Right ventricle myocardium superior (tissue), 1 donor: ENCODE measurements at places on chromosomes 5 and 9. TPM values are rescaled to one million over a fixed set of nuclear protein-coding genes. Genes with fewer than 3 reads are reported as not detected.

Gene SEMA5A
- 27.1 TPM for total RNA-seq

Gene LVRN
- 0.65 TPM for total RNA-seq

Gene WNK2
- 222 TPM for total RNA-seq

GRCh38 chr9:91547081-91547480 is 123.4 kb upstream of the NFIL3 start:
- no peak for DNase-seq

GRCh38 chr9:88813638-88814209 is 177.5 kb upstream of the S1PR3 start:
- no peak for DNase-seq

GRCh38 chr5:69295088-69295754 is 37.4 kb downstream of the CCDC125 start:
- DNase-seq = no peak

DNA sequence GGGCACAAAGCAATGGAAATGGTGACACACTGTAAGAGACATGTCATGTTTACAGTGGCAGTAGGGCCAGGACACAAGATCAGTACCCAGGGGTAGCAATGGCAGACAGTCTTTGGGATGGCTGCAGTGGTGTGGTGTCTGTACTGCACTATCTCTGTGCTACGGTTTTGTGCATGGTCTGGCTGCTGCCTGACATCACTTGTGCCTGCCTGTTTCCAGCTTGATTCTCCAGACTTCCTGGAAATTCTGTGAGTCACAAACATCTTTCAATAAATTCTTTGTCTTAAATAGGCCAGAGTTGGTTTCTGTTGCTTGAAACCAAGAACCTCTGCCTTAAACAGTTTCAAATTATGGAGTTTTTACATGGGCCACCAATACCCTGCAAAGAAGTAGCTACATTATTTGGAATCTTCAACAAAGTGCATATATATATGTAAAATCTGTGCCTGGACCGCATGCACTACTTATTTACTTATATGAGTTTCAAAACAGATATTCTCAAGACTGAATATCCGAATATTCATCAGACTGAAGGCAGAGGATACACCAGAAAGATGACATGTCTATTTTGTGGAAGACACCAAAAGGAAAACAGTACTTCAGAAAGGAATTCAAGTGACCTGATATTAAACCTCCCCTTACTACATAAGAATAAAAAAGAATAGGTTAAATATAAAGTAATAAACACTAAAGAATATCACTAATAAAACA is 188.1 kb downstream of the RFX3 start:
- DNase-seq = peak; percentile 43

DNA sequence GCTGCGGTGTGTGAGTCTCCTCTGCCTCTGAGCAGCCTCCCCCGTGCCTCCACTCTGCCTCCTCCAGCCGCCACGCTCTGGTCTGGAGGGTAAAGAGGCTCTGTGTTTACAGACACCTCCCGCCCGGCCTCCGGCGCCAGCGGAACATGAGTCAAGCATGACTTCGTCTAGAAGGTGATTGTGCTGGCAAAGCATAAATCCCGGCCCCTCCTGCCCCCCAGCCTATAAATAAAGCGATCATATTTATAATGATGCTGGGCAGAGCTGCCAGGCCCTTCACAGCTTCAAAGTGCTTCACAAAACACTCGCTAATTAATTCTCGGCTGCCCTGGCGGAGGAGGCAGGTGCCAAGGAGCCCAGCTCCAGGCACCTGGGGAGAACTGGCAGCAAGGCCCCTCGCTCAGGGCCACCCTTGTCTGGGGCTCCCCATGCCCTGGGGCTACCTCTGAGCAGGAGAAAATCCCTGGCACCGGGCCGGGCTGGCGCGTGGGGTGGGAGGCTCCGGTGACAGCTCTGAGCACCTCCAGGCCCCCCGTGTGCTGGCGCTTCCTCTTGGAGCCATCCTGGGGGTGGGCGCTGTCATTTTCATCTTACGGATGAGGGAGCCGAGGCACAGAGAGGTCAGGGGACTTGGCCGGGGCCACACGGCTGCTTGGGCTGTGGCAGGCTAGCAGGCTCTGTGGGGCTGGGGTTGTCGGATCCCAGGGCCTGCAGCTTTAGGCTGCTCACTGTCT is 87.8 kb downstream of the RXRA start:
- peak; percentile 85 for DNase-seq

DNA sequence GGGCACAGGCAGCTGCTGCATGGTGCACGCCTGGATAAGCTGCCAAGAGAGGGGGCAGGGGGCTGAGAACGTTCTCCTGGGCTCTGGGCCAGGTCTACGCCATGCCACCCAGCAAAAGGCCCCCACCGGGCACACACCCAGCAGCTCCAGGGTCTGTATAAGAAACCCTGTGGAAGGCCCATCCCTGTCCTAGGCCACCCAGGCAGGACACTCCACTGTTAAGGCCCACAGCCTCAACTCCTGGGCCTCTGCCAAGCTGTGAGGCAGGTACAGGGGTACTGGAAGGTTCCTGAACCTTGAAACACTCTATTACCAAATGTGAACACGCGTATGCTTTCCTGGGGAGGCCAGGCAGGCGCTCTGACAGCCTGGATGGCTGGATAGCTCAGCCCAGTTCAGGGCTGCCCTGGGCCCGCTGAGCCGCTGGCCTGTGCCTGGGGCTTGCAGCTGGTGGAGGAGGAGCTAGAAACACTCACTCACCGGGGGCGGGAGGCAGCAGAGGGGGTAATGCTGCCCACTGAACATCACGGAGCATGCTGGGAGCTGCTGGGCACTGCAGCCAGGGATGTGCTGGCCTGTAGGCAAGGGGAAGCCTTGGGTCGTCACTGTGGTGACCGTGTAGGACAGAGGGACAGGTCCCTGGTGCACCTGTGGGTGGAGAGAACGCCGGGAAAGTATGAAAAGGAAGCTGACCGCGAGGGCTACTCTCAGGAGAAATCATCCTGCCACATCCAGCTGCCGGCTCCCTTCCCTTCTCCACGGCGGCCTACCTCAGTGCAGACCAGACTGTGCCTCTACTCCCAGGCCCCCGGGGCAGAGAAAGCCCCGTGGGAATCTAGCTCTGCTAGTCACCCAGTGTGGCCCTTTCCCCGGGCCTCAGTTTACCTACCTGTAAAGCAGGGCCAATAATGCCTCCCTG is 6.0 kb downstream of the RNF44 start:
- DNase-seq = no peak

DNA sequence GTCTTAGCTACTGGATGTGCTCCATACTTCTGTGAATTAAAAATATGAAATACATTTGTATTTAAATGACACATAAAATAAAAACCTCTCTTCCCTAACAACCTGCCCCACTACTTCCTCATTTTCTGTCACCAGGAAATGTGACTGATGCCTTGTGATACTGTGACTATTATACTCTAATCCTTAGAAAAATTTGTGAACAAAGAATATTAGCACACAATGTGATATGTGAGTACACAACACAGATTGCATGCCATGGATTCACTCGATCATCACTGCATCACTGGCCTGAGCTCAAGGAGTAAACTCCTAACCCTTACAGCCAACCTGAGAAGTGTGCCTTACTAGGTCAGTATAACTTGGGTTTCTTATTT is 281.0 kb downstream of the EFNA5 start:
- no peak for DNase-seq

DNA sequence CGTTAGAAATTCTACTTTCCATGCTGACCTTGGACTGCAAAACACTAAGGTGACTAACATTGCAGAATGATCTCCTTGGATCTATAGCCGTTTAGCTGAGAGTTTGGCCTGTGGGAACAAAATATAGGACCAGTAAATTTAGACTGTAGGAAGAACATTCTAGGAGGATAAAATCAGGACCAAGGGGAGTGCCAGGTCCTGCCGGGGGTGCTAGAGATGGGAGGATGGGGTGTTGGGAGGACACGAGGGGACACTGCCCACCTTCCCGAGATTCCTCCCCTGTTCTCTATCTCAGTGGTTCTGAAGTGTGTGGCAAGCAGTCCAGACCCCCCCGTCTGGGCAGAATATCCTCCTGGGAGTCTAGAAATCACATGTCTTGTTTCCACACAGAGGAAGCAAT is 445.2 kb downstream of the ZSWIM6 start:
- DNase-seq = no peak

DNA sequence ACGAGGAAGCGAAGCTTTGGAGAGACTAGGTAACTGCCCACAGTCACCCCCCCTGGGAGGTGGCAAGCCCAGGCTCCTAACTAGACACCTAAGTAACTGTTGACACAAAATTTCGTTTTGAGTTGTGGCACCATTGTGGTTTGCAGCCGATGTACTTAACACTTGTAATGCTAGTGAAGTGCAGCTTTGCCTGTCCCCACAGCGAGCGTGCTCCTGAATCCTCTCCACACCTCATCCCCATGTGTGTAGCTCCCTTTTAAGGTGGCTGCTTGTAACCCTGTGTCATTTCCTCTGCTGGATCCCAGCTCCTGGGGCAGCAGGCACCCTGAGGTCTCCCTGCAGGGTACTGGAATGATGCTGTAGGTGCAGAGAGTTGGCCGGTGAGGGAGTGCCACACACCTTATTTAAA is 114.9 kb downstream of the TRIO start:
- DNase-seq = no peak

- DNase-seq = no peak
Observed at GRCh38 chr5:11973469-11973868, 69.2 kb upstream of the CTNND2 start.
